H9 (cell line): ENCODE measurements at places on chromosomes 2 and 18. TPM values are rescaled to one million over a fixed set of nuclear protein-coding genes. Genes with fewer than 3 reads are reported as not detected.

GRCh38 chr2:207819839-207820784 lies 50.4 kb upstream of the FZD5 start:
- H3K4me3 ChIP-seq = no peak overlapping the region
- DNase-seq = no peak
- no peaks in the 10 kb centered on the region for H3K27me3 ChIP-seq
- H3K4me1 ChIP-seq = no peaks in the 10 kb centered on the region

GRCh38 chr18:74310411-74310810 lies 5.2 kb upstream of the C18orf63 start:
- no peaks in the 10 kb centered on the region for H3K36me3 ChIP-seq
- H3K4me1 ChIP-seq = no peaks in the 10 kb centered on the region
- no peak overlapping the region for H3K27ac ChIP-seq
- peak; percentile 49 for DNase-seq

DNA sequence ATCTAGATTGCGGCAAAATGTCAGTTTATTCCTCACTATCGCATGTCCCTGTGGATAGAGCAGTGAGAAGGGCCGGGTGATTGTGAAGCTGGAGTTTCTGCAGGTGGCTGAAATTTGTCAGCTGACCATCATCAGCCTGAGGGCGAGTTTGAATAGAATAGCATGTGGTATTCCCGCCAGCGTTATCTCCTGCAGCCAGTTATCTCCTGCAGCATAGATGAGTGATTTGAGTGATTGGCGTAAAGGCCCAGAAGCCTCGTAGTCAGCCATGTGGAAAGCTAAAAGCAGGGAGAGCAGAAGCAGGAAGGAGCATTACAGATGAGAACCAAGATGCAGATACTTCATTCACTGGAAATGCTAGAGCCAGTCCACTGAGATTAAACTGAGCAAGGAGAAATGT lies 65.5 kb downstream of the CABLES1 start:
- no peak overlapping the region for H3K27ac ChIP-seq
- H3K36me3 ChIP-seq = peaks cover 53% of the 10 kb centered on the region
- H3K4me1 ChIP-seq = 0 out of 2 replicates have a peak, but pooled peaks cover 4% of the 10 kb centered on the region
- H3K27me3 ChIP-seq = no peaks in the 10 kb centered on the region
- no peak for DNase-seq
- H3K4me3 ChIP-seq = no peak overlapping the region

GRCh38 chr18:55119434-55119833 lies 160.2 kb upstream of the CCDC68 start:
- no peaks in the 10 kb centered on the region for H3K4me1 ChIP-seq
- H3K27me3 ChIP-seq = no peaks in the 10 kb centered on the region
- no peaks in the 10 kb centered on the region for H3K36me3 ChIP-seq
- no peak overlapping the region for H3K4me3 ChIP-seq
- no peak overlapping the region for H3K27ac ChIP-seq
- DNase-seq = no peak

GRCh38 chr2:237921967-237922492 lies 44.8 kb upstream of the UBE2F start:
- H3K27me3 ChIP-seq = no peaks in the 10 kb centered on the region
- no peak overlapping the region for H3K4me3 ChIP-seq
- no peak overlapping the region for H3K27ac ChIP-seq
- no peaks in the 10 kb centered on the region for H3K36me3 ChIP-seq
- DNase-seq = no peak
- H3K4me1 ChIP-seq = no peaks in the 10 kb centered on the region

DNA sequence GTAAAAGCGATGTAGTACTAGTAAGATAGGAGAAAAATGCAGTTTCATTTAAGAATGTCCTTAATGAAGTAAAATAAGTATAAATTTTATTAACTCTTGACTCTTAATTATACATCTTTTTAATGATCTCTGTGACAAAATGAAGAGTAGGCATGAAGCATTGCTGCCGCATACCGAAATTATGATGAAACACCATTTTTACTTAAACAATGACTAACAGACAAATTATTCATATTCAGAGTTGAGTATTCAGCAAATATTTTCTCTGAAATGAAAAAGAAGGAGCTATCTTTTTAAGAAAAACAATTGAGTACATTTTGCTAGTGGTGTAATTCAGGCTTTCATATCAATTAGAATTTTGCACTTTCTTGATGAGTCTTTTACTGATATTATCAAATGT lies 150.6 kb upstream of the DOCK10 start:
- no peak for DNase-seq
- no peaks in the 10 kb centered on the region for H3K36me3 ChIP-seq
- no peak overlapping the region for H3K27ac ChIP-seq
- no peak overlapping the region for H3K4me3 ChIP-seq
- no peaks in the 10 kb centered on the region for H3K4me1 ChIP-seq

GRCh38 chr2:231355508-231356465 lies 39.7 kb upstream of the B3GNT7 start:
- H3K27ac ChIP-seq = no peak overlapping the region
- H3K27me3 ChIP-seq = no peaks in the 10 kb centered on the region
- no peak for DNase-seq
- peaks cover 2% of the 10 kb centered on the region; the same call in 1 of the 2 replicates for H3K4me1 ChIP-seq
- no peak overlapping the region for H3K4me3 ChIP-seq

DNA sequence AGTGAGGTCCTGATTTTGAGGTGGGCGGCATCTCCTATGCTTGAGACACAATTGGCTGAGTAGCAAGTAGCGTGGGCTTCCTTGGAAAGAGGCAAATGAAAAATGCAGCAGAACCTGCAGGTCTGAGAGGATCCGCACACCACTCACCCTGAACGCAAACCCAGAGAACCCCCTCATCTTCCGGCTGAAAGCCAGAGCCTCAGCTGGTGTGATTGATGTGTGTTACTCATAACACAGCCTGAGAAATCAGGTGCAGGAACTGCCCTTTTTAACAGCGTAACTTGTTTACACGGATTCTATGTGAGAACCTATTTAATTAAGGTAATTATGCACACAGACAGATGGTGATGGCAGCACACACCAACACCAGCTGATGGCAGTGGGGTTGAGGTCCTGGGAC lies 123.4 kb downstream of the MRO start:
- no peaks in the 10 kb centered on the region for H3K27me3 ChIP-seq
- DNase-seq = no peak
- H3K4me1 ChIP-seq = peaks cover 8% of the 10 kb centered on the region; the same call in 1 of the 2 replicates
- H3K27ac ChIP-seq = no peak overlapping the region
- no peak overlapping the region for H3K4me3 ChIP-seq

- peaks cover 6% of the 10 kb centered on the region; the same call in 1 of the 2 replicates for H3K4me1 ChIP-seq
- peaks cover 4% of the 10 kb centered on the region; the same call in 1 of the 2 replicates for H3K36me3 ChIP-seq
- peak; percentile 12 for DNase-seq
- H3K27ac ChIP-seq = no peak overlapping the region
- H3K4me3 ChIP-seq = no peak overlapping the region
- no peaks in the 10 kb centered on the region for H3K27me3 ChIP-seq
These were observed 158.8 kb downstream of the DDX1 start for GRCh38 chr2:15750433-15750814.

The MOB4 gene
- total RNA-seq = 54.0 and 57.6 TPM in 2 replicates

The REEP1 gene
- total RNA-seq = 0.66 and 1.3 TPM in 2 replicates

The PAX8 gene
- not detected in 2 replicates for total RNA-seq
